ENCODE measurements at places on chromosomes 1 and 21. TPM values are rescaled to one million over a fixed set of nuclear protein-coding genes. Genes with fewer than 3 reads are reported as not detected.
A peak's percentile ranks its signal among the peaks of the same experiment; 100 is the strongest.

Gene C1orf232
- not detected for total RNA-seq

DNA sequence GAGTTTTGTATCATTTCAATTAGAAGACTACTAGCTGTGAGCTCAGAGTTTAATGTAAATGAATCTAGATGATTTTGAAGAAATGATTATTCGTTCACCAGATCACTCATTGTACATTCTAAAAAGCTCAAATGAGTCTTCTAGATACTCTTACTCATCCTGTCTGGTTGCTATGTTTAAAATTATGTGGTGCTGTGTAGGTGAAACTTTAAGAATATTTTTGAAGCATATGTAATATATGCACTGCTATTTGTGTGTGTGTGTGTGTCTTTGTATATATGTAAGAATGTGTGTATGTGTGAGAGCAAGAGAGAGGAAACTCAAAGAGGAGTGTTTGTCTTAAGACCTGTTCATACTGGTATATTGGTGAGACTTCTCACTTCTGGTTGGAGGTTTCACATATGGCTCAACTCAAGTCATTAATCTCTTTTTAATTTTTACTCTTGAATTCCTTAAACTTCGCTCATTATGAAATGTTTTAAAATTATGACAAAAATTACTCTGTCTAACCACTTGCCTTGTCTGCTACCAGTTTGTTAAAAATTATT is 8.6 kb upstream of the C1orf105 start:
- DNase-seq, result no peak

GRCh38 chr1:54459726-54460191 is 53.6 kb upstream of the SSBP3 start:
- no peak for DNase-seq

Gene DNALI1
- total RNA-seq, result 16.3 TPM

DNA sequence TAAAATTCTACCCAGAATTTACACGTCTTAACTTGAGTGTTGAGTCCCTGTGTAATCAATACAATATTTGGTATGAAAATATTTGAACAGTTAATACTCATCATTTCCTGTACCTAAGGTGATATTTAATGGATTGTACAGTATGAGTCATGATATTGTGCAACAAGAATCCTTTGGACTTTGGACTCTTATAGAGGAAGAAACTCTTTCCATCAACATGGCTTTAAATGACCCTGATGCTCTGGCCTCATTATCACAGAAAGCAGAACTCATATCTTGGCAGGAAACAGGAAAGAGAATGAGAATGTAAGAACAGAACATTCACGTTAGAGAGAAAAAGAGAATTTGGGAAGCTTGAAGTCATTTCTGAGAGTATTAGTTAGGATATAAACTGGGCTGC is 168.8 kb upstream of the B3GALT2 start:
- DNase-seq, result peak; percentile 25

Gene LCE1B
- not detected for total RNA-seq

Gene L1TD1
- 0.09 TPM for total RNA-seq

Gene TIE1
- total RNA-seq, result 6.2 TPM

DNA sequence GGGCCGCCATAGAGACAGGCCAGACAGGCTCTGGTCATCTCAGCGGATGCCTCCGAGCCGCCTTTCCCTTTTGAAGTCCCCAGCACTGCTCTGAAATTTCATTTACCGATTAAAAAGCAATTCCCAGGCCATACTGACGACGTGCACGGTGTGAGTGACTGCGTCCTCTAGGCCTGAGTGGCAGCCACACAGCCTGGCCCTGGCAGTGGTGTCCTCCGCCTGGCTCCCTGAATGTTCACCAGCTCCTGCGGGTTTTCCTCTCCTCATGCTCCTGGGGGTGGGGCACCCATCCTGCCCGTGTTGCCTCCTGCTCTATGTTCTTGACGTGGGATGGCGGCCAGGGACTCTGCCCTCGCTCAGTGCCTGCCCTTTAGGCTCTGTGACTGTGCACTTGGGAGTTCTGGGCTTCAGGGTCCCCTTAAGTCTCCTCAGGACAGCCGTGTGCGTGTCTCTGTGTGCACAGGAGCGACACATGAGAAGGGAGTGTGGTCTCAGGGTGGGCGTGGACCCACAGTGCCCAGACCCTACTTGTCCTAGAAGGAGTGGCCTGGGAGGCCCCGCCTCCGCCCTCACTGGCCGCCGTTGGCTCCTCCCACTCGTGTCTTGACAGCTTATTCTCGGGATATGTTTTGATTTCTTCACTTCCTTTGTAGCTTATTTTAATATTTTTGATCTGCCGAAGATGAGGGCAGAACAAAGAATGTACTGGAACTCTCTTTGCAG is 3.6 kb downstream of the SKI start:
- DNase-seq, result peak; percentile 49

Gene FAM72C
- total RNA-seq, result not detected

DNA sequence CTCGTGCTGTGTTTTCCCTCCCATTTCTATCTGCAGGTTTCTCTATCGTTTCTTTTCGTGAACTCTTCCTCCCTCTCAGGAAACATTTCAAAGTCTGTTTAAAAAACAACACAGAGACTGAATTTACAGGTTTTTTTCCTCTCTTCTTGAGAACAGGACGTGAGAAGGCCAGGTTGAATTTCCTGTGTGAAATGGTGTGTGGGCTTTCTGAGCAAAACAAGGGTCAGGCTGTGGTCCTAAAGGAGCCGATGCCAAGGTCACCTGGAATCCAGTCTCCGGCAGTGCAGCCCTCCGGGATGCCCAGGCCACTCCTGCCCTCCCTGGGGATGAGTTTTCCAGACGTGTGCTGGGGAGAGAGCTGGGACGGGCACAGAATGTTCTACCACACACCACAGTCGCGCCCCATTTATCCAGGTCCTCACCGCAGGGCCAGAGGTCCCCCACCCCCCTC is 62.7 kb upstream of the RUNX3 start:
- DNase-seq, result no peak

DNA sequence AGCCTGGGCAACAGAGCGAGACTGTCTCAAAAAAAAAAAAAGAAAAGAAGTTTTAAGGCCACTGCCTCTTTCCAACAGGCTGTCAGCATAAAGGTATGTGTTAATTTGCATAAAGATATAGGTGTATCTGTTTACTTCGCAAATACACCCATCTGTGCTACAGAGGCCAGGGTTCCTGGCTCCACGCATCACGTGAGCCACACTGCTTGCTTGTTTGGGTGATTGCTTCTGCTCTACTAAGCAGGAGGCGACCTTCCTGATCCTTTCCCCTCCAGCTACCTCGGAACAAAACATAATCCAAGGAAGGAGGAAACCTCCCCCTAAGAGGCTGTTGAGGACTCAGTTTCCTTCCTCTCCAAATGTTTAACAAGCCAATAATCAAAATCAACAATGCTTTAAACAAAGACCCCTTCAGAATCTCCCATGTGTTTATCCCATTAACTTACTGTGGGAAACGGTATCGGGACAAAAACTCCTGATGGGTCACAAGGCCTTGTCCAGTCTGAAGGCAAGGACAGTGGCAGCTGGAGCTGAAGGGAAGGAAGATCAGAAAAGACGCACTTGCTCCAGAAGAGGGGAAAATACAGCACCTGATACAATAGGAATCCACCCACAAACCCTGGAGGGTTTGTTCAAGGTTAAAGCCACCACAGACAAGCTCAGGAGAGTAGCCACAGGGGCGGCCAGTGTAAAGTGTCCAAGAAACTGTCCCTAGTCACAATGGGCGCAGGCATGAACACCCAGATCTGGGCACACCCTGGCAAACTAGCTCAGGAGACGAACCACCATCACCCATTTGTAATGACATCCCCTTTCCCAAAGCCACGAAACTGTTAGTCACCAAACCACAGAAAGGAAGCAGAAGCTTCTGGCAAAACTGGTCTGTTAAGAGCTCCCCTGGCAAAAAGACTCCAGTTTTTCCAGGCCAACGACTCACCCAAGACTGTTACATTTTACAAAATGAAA is 17.2 kb downstream of the CTNNBIP1 start:
- DNase-seq, result no peak

- peak; percentile 41 for DNase-seq
Measured at GRCh38 chr21:42614811-42615351, 38.5 kb upstream of the PDE9A start.

Gene RAB25
- total RNA-seq, result 30.6 TPM

Gene TNFRSF18
- 0.32 TPM for total RNA-seq

Gene MMEL1
- 2.7 TPM for total RNA-seq

DNA sequence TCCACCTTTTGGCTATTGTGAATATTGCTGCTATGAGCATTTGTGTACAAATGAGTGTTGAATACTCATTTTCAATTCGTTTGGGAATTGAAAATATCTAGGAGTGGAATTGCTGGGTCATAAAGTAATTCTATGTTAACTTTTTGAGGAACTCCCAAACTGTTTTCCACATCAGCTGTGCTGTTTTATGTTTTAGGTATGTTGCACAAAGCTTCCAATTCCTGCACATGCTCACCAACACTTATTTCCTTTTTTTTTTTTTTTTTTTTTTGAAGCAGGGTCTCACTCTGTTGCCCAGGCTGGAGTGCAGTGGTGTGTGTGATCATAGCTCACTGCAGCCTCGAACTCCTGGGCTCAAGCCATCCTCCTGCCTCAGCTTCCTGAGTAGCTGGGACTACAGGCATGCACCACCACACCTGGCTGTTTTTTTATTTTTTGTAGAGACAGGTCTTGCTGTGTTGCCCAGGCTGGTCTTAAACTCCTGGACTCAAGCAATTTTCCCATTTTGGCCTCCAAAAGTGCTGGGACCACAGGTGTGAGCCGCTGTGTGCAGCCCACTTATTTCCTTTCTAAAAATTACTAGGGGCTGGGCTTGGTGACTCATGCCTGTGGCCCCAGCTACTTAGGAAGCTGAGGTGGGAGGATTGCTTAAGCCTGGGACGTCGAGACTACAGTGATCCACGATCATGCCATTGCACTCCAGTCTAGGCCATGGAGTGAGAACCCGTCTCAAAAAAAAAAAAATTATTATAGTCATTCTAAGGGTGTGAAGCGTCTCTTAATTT is 33.4 kb downstream of the TMCC2 start:
- no peak for DNase-seq

Gene KDM5B
- total RNA-seq, result 47.0 TPM

DNA sequence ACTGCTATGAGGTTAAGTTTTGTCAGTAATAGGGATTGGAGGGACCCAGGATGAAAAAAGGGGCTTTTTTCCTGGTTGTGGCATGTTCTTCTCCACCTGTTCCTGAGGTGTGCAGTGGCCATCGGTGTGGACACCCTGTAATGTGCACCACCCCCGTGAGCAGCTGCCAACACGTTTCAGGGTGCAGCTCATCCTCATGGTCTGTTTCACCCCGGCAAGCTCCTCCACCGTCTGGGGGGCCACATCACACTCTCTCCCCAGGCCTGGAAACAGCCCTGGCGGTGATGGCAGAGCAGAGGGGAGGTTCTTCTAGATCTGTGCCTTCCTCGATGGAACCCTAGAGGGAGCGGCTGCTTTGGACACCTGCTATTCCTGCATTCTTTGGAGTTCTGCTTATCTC is 435.4 kb downstream of the MATN1 start:
- DNase-seq, result no peak

- peak; percentile 46 for DNase-seq
Measured at GRCh38 chr1:32538887-32539583, at the start of gene ZBTB8A. ZBTB8A (plus strand) TSS chr1:32539427; CDS start chr1:32592932, 53,505 bp downstream.

DNA sequence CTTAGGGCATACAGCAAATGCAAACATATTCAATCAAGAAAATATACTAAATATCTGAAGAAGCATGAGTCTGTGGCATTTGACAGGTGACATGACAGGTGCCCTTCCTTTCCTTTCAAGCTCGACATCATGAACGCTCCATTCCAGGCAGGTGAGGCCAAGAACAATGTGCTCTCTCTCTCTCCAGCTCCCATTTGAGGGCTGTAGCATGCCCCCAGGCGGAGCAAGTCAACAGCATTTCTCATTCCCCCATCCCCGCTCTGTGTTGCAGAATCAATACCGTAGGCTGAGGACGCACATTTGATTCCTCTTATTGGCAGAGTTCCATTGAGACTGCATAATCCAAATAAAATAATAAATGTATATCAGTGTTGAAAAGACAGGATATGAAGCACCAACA is 24.6 kb upstream of the PLPPR4 start:
- DNase-seq, result no peak

Gene DEGS1
- total RNA-seq, result 22.3 TPM

- DNase-seq, result no peak
Measured at GRCh38 chr1:100377590-100378361, 25.5 kb downstream of the CDC14A start.

GRCh38 chr1:27403931-27404330 is 11.5 kb downstream of the GPR3 start:
- DNase-seq, result no peak

Gene CXADR
- 17.8 TPM for total RNA-seq
